ENCODE measurements at places on chromosomes 12 and 14. TPM values are rescaled to one million over a fixed set of nuclear protein-coding genes. Genes with fewer than 3 reads are reported as not detected.

- H3K27ac ChIP-seq, result no peak overlapping the region
- H3K4me3 ChIP-seq, result no peak overlapping the region
- H3K4me1 ChIP-seq, result 0 out of 2 replicates have a peak, but pooled peaks cover under 1% of the 10 kb centered on the region
- no peak for DNase-seq
Measured at GRCh38 chr12:123398550-123399254, 14.8 kb downstream of the KMT5A start.

The CHGA gene
- total RNA-seq, result not detected

The HOXC11 gene
- 4.6 TPM for total RNA-seq

DNA sequence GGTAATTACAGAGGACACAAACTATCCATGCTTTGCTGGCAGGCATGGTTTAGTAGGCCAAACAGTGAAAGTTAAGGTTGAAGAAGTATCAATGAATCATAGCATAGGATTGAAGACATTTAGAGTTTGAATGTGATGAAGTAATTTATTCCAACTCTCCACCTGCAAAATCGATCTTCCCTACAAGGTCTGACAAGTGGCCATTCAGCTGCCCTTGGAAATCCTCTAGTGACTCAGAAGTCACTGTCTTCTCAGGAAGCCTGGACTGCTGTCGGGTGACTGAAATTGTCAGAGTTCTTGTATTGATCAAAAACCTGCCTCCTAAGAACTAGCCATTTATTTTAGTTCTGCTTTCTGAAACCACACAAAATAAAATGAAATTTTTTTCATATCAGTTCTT lies 17.7 kb upstream of the STXBP6 start:
- no peak overlapping the region for H3K27ac ChIP-seq
- no peaks in the 10 kb centered on the region for H3K4me1 ChIP-seq
- DNase-seq, result no peak
- H3K4me3 ChIP-seq, result no peak overlapping the region
- H3K27me3 ChIP-seq, result no peaks in the 10 kb centered on the region
- no peaks in the 10 kb centered on the region for H3K36me3 ChIP-seq

The STXBP6 gene
- 6.4 TPM for total RNA-seq

DNA sequence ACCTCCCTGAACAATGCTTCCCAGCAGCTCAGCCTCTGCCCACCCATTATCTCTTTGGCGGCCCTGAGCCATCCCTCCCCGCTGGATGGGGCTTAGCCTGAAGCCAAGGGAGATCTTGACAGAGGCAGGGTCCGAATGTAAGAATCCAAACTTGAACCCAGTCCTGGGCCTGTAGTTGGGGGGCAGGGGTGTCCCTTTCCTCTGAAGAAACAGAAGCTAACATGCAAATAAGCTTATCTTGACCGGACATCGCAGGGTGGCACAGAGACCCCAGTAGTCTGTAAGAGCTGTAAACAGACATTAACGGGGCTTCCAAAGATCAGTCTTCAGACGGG lies 6.0 kb downstream of the DLK1 start:
- H3K4me1 ChIP-seq, result no peaks in the 10 kb centered on the region
- H3K4me3 ChIP-seq, result no peak overlapping the region
- no peak overlapping the region for H3K27ac ChIP-seq
- no peaks in the 10 kb centered on the region for H3K36me3 ChIP-seq

The SIX4 gene
- 4.2 TPM for total RNA-seq

The ADCY4 gene
- not detected for total RNA-seq

DNA sequence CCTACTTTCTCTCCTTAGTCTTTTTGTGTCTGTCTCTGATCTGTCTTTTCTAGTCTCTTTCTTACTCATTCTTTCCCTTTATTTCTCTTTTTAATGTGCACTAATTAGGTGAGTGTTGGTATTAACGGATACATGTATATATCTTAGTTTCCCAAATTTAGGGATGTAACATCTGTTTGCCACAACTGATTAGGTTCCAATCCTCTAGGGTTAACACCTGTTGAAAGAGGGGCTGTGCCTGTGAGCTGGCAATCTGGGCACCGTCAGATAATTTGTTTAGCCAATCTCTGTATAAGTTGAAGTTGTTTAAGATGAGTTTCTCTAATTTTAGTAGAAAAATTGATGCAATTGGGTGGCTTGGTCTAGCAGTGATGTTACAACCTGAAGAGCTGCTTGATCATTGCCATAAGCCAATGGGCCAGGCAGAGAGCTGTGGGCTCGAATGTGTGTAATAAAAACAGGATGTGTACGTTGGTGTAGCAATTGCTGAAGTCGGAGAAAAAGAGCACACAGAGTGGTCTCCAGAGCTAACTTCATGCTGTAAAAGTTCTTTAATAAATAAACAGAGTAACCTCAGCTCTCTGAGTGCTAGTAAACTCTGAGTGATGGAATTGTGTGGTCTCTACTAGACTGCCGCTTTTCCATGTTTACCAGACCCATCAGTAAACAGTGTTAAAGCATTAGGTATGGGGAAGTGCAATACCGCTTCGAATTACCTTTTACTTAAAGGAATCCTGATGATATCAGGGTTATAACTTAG lies 18.3 kb upstream of the LYZ start:
- DNase-seq, result no peak
- H3K4me1 ChIP-seq, result no peaks in the 10 kb centered on the region
- peaks cover 43% of the 10 kb centered on the region for H3K27me3 ChIP-seq
- H3K36me3 ChIP-seq, result no peaks in the 10 kb centered on the region
- H3K27ac ChIP-seq, result no peak overlapping the region

- H3K4me3 ChIP-seq, result no peak overlapping the region
- no peak overlapping the region for H3K27ac ChIP-seq
- H3K4me1 ChIP-seq, result no peaks in the 10 kb centered on the region
- no peaks in the 10 kb centered on the region for H3K36me3 ChIP-seq
- peaks cover 4% of the 10 kb centered on the region for H3K27me3 ChIP-seq
- no peak for DNase-seq
Measured at GRCh38 chr12:23290627-23291330, 658.7 kb downstream of the SOX5 start.

- no peak for DNase-seq
- H3K27ac ChIP-seq, result no peak within 1 kb of the TSS
- no peaks in the 10 kb centered on the region for H3K36me3 ChIP-seq
- no peak within 1 kb of the TSS for H3K4me3 ChIP-seq
- H3K27me3 ChIP-seq, result peaks cover 47% of the 10 kb centered on the region
- no peaks in the 10 kb centered on the region for H3K4me1 ChIP-seq
Measured at GRCh38 chr14:69484444-69485314, at the start of gene PLEKHD1. TSS of gene PLEKHD1 (plus strand) at chr14:69484728. CDS start at chr14:69484966, 238 bp downstream.
